NCI-H2029 treated with DMSO at 0.1 percent for 48 hours (cell line): ENCODE measurements at places on chromosomes 7 and 10.
A peak's percentile ranks its signal among the peaks of the same experiment; 100 is the strongest.

GRCh38 chr10:47404446-47404845 lies 20.4 kb upstream of the ZNF488 start:
- DNase-seq: no peak

DNA sequence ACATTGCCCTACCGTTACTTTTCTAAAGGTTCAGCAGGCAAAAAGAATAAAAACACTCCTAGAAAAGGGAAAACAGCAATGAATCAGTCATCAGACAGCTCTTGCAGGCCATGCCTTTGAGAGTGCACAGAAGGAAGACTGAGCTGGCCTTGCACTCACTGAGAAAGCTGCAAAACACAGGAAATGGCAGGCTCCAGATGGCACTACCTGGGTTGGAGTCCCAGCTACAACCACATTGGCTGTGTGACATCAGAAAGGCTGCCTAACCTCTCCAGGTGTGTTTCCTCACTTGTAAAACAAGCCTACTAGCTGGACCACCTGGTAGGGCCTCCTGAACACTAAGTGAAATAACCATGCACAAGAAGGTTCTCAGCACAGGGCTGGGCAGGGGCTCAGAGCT lies 113.7 kb downstream of the SFMBT2 start:
- DNase-seq: no peak

DNA sequence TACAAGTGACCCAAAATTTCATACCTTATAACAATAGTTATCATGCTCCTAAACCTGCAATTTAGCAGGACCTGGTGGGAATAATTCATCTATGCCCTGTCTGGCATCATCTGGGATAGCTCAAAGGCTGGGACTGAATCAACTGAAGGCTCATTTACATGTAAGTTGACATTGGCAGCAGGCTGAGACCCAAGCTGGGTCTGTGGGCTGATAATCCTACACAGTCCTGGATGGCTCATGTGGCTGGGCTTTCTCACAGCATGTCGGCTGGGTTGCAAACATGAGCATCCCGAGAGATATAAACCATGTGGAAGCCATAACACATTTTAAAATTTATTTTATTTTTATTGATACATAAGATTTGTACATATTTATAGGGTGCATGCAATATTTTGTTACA lies 19.5 kb upstream of the ABCB5 start:
- no peak for DNase-seq

GRCh38 chr7:26900251-26900650 lies 35.9 kb upstream of the SKAP2 start:
- DNase-seq: peak; percentile 2

GRCh38 chr10:70594161-70594560 lies 8.4 kb downstream of the PRF1 start:
- no peak for DNase-seq

DNA sequence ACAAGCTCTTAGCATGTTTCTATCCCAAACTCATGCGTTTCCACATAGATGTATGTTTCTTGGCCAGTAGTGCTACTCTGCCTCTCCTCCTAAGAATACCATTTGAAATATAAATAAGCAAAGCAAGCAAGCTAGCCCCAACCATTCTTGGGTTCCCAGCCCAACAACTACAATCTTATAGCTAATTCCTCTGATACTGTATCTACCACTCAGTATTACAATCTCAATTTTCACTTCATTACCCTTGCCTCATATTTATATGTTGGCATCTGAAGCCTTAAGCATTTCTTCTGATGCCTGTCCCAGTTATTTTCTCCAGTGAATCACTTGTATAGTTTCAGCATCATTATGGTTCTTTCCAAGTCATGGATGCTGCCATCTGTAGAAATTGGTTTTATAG lies 181.1 kb downstream of the ST7 start:
- DNase-seq: no peak

DNA sequence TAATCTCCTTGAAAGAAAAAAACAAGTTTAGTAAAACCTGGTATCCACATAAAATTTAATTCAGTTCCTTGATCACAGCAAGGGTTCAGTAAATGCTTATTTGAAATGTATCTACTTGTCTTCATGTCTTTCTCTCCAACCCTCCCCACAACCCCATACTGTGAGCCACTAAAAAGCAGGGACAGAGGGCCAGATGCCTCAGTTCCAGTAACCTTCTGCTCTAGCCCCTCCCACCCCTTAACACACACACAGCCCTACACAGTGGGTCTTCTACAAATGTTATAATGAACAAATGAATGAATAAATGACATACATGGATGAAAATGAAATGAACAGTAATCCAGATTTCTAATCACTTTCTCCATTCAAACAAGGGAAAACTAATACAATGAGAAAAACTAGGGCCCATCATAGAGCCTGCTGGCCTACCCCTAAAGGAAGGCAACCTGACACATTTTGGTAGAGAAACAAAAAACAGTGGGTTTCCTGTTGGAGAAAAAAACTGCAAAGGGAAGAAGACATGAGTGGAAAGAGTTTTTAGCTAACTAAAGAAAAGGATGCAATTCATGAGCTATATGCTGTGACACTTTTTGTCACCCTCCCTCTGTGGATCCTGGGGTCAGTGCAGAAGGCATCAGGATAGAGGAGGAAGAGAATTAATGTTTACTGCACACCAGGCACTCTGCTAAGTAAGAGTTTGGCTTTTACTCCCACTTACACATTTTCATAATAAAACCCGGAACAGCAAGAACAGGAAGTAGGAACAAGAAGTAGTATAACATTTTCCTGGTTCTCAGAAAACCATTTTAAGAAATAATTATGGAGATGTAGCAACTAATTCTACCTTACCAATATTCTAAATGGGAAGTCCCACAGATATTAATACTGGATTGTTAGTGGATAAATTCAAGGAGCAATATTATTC lies 38.1 kb downstream of the ELMO1 start:
- no peak for DNase-seq

DNA sequence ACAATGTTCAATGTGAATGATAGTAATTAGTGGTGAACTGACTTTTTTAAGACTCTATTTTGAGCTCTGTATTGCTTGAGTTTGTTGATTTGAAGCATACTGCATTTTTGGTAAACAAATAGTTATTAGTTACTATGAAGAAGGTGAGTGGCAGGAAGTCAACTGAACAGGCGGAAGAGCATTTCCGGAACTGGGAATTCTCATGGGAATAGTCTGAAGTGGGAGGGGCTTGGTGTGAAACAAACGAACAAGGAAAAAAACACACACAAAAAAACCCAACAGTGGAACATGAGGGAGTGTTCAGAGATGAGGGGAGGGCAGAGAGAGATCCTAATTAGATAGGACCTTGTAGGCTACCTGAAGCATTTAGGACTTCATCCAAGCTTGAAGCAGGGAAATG lies 43.9 kb upstream of the C1QL3 start:
- DNase-seq: no peak

- no peak for DNase-seq
Measured at GRCh38 chr7:30817371-30817767, 46.2 kb downstream of the MINDY4 start.

GRCh38 chr10:71684356-71685173 lies 35.0 kb downstream of the C10orf105 start:
- no peak for DNase-seq

DNA sequence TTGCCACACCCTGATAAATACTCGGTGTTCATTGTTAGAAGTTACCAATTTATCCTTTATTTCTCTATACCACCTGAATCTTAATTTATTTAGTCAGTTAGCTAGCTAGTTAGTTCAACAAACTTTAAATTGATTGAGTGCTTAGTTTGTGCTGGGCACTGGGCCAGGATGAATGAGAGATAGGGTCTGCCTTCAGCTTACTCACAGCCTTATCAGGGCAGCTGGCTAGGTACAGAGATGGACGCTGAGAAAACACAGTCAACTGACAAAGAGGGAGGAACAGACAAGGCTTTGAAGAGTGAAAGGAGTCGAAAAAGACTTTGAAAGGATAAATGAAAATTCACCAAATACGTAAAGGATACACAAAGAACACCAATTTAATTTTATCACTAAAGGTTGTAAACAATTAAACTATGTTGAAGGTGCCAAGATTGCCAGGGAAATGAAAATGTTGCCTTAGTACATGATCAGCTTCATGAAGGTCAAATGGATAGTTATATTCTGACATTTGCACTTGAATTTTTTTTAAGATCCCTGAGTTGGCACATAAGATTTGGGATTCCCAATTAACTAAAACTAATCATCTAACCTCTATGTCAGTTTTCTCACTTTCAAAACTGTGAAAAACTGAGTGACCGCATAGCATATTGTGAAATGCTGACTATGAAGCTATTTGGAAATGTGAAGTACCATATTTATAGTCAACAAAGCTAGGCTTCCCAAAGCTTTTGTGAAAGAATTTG lies 2.1 kb downstream of the CAV2 start:
- no peak for DNase-seq

GRCh38 chr7:117809958-117810357 lies 63.3 kb downstream of the CTTNBP2 start:
- no peak for DNase-seq
